ENCODE measurements at places on chromosomes 2 and 18.

- DNase-seq, result no peak
Measured at GRCh38 chr2:168059758-168060157, 187.6 kb downstream of the STK39 start.

DNA sequence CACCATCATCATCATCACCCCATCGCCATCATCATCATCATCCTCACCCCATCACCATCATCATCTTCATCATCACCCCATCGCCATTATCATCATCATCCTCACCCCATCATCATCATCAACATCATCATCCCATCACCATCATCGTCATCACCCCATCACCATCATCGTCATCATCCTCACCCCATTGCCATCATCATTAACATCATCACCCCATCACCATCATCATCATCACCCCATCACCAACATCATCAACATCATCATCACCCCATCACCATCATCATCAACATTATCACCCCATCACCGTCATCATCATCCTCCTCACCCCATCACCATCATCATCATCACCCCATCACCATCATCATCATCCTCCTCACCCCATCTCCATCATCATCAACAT, 151.0 kb downstream of the DNER start:
- DNase-seq, result no peak

- peak; percentile 74 for DNase-seq
Measured at GRCh38 chr2:172285010-172285621, 142.3 kb upstream of the ITGA6 start.

- peak; percentile 31 for DNase-seq
Measured at GRCh38 chr2:5995832-5996231, 303.6 kb downstream of the SOX11 start.

GRCh38 chr18:63832470-63832869, 55.0 kb upstream of the SERPINB2 start:
- peak; percentile 94 for DNase-seq

DNA sequence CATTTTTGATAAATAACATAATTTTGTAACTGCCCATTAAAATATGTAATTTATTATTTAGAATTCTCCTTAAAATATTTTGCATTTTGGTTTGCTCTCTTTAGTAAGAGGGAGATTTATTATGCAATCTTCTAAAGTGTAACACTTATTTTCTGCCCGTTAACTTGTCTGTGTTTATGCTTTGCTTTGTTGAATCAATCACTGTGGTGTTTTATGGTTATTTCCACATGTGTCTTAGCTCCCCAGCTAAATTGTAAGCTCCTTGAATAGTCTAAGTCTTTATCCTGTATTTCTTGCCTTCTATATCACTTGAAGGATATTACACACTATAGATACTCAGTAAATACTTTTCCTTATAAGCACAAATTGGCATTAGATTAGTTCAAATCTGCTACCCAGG, 166.6 kb upstream of the SPRED2 start:
- no peak for DNase-seq

DNA sequence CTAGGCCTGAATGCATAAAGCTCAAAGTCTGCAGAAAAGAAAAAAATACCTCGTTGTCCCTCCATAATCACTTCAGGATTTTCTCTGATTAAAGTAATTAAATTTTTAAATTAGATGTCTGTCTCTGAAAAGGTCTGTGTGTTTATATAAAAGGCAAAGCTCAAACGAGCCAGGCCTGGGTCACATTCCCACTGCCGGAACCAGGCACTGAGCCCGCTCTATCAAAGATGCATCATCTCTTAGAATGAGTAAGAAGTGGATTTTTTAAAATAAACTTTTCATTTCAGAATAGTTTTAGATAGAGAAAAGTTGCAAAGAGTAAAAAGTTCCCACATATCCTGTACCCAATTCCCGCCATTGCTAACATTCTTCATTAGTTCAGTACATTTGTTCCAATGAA, 202.1 kb upstream of the KYNU start:
- DNase-seq, result no peak

GRCh38 chr2:120317916-120318315, 28.0 kb upstream of the INHBB start:
- no peak for DNase-seq

GRCh38 chr2:127174136-127174535, 46.0 kb downstream of the CYP27C1 start:
- DNase-seq, result peak; percentile 45

DNA sequence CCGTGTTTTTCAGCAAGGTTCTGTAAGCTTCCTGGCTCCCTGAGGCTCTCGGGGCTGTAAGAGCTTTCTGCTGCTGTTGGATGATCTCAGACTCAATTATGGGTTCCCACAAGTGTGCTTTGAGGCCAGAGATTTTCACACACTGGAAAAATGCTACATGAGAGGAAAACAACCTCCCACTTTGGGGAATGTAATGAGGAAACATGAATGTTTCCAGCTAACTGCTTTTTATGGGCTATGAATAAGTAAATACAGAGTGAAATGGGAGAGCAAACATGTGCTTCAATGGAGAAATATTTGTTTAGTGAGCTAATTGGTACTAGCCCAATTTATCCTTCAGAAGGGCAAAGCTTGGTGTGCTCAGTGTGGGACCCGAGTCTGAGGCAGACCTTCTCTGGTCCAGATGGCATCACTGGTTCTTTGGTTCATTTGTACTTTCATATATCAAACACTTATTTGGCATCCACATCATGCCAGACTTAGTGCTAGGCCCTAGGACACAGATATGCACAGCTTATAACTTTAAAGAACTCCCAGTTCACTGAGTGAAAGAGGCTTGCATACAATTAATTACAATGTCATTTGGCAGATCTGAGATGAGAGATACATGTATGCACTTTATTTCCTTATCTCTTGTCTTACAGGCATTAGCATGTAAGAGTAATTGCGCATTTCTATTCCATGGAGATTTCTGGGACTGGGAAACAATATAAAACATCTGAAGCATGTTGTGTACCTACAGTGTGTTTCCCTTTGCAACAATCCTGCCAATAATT, 248.8 kb downstream of the RDH14 start:
- peak; percentile 52 for DNase-seq

DNA sequence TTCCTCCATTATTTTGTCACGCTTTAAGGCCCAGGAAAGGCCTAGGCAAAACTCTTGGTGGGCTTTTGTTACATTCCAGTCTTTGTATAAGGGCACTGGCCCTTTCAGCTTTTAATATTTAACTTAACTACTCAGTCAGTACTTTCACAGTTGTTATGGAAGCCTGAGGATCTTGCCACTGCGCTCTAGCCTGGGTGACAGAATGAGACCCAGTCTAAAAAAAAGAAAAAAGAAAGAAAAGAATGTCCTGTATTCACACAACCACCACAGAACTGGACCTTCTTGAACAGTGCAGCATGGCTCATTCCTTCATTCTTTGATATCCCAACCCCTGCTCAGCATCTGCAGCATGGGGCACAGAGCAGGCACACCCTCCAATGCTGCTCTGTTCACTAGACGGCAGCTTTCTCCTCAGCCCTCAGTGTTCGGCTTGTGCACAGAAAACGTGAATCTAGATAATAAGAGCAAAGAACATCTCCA, 93.4 kb upstream of the MSH2 start:
- DNase-seq, result no peak

GRCh38 chr2:237289139-237289538, 124.8 kb downstream of the COL6A3 start:
- no peak for DNase-seq

DNA sequence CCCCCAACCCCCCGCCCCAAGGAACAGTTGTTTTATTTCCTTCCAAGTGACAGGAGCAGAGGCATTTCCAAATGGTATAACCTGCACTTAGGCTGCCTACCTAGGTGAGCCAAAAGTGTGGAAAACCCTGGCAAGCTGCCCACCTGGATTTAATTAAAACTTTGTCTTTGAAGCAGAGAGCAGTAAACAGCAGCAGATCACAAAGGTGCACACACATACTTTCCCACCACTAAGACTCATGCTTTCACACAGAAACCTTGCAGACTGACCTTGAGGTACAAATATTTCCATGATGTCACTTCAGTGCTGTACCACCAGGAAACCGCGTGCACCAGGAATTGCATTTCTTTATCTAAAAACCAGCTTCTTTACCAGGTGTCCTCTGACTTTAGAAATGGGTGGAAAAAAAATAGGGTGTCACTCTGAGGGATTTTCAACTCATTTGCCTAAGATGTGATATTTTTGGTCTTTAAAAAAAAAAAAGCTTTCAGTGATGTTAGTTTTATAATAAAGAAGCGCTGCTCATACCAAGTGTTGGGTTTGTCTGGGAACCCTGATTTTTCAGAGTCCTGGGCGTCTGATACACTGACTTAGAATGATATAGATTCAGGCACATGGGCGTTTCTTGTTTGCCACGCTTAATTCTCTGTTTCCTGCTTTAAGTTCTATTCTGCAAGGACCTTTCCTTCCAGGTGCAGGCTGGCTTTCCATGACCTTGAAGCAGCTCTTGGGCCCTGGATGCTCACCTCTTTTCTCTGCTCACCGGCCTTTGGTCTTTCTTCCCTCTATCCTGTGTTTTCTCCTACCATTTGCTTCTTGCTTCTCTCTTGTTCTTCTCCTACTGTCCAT, 70.7 kb upstream of the BCL2L11 start:
- no peak for DNase-seq

DNA sequence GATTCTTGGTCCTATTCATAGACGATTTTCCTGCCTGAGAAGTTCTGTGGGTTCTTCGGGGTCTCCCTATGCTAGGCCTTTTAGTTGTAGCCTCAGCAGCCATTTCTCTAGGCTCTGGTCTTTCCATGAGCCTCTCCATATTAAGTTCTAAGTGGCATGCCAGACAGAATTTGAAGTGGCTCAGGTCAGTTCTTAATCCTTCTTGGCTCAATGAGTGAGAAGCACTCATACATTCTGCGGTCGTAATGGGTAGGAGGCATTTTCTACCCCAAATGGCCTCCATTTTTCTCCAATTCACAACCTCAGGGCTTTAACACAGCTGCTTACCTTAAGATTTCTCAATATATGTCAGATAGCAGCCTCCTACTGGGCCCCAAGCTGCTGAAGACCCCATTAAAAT, 405.3 kb upstream of the GALNT5 start:
- DNase-seq, result no peak

GRCh38 chr2:235255693-235256092, 238.2 kb upstream of the AGAP1 start:
- DNase-seq, result peak; percentile 38

DNA sequence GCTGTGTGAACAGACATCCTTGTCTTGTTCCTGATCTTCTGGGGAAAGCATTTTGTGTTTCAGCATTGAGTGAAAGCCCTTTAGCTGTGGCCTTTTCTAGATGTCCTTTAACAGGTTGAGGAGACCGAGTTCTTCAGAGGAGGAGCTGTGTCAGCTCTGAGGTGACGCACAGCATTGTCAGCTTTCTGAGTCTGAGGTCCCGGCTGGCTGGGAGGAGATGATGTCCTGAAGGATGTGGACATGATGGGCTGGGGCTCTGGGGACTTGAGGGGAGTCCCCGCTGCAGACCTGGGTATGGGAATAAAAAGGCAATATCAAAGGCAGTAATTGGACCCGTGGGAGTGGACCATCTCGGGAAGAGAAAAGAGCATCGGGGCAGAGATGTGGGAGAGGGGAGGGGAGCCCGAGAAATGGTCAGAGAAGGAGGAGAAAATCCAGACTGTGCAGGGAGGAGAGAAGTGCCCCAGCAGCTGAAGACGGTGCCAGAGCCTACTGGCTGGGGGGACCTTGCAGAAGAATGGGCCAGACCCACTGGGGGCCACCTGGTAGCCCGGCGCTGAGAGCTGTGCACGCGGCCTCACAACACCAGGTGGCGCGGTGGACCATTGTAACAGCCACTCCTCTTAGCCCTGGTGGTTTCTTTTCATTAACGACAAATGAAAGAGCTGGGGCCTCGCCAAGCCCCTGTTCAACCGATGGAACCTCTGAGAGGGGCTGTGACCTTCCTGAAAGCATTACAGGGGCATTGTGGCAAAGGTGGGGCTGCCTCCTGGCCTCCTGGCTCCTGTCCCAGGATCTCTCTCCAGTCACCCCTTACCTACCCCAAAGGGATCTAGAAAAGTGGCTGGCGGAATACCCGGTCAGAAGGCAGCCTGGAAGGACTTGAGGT, 61.6 kb downstream of the ST3GAL5 start:
- peak; percentile 68 for DNase-seq

DNA sequence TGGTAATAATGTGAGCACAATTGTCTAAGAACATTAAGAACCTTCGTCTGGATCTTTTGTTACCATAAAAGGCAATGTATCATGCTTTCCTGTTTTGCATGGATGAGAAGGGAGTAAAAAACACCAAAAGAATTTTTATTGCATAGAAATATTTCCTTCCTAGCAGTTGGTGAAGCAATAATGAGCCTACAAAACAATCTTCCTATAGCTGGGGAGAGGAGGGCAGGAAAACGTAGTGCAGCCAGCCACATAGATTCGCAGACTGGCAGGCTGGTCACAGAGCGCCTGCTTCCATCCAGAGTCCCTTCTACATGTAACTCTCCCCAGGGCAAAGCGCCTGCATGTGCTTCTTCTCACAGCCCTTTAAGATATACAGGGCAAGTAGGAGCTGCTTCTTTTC, 190.4 kb downstream of the BABAM2 start:
- DNase-seq, result peak; percentile 96

DNA sequence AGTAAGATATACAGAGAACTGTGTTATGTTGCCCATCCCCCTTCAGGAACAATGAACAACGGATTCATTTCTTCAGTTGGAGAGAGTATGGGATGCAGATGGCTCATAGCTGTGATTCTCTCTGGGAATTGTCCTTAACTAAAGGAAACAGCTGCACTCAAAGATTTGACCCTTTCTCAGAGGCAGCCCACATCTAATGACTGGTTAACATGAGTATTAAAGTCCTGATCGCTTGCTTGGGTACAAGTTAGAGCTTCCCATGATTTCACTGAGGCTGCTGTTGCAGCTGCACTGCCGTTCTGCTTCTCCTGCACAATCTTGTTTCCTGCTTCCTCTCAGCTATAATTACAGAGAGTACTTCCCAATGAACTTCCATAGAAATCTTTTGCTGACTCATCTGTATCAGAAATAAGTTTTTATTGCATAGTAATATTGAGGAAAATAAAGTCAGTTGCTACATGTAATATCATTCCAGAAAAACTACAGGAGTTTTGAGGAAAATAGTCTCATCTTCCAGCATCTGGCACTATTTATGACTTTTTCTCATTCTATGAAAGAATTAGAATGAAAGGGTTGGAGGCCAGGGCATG, 12.8 kb upstream of the SCN9A start:
- no peak for DNase-seq

DNA sequence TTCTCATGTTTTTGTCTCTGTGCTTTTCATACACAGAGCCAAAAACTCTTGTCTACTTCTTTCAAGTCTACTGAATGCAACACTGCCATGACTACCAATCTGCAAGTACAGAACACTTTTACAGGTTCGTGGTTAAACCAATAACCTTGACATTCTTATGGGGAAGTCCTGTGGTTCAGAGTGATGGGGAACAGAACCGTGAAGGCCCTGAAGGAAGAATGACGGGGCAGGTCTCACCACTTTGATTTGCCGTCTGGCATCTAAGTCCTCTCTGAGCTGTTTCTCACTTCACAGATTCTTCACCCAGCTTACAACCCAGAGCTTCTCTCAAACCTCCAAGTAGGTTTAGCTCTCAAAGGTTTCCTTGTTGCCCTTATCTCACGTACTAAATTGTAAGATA, 117.5 kb upstream of the SNTG2 start:
- DNase-seq, result no peak

- no peak for DNase-seq
Measured at GRCh38 chr2:157444641-157445040, 752 bp upstream of the CYTIP start.

GRCh38 chr2:197799068-197799467, 5.3 kb upstream of the PLCL1 start:
- DNase-seq, result no peak

Measured in fibroblast of skin of abdomen (primary cell).